NCI-H2081 treated with DMSO at 0.1 percent for 48 hours (cell line): ENCODE measurements at places on chromosomes 5 and 9.
A peak's percentile ranks its signal among the peaks of the same experiment; 100 is the strongest.

- no peak for DNase-seq
Observed at GRCh38 chr5:179322071-179323025, 22.9 kb downstream of the ADAMTS2 start.

GRCh38 chr5:151036556-151036955, 16.2 kb downstream of the GPX3 start:
- peak; percentile 22 for DNase-seq

- no peak for DNase-seq
Observed at GRCh38 chr5:118095115-118095514, 893.2 kb downstream of the DTWD2 start.

DNA sequence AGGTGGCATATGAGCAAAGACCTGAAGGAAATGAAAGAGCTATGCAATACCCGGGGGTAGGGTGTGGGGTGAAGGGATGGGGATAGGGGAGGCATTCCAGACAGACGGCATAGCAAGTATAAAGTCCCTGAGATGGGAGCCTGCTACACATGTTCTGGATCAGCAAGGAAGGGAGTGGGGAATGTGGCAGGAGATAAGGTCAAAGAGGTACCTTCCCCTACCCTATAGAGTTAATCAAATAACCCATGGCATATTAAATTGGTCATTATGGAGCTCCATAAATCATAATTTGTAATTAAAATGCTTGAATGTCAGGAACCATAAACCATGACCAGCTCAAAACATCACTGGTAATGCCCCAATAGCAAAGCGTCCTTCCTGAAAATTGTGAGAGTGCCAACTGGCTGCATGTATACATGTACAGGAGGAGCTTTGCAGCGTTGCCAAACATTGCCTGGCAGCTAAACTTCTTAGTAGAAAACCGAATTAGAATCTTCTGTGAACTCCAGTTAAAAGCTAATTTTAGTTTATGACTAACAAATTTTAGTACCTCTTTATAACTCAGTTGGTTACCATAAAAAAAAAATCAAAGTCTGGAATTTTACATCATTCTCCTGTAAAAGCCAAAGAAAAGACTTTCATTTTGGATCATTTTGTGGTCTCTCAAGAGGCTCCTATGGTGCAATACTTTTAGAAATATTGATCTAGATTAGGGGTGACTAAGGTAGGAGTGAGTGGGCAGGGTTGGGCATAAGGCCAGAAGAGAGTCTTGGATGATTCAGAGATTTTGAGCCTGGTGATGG, 4.7 kb downstream of the DNAI1 start:
- no peak for DNase-seq

DNA sequence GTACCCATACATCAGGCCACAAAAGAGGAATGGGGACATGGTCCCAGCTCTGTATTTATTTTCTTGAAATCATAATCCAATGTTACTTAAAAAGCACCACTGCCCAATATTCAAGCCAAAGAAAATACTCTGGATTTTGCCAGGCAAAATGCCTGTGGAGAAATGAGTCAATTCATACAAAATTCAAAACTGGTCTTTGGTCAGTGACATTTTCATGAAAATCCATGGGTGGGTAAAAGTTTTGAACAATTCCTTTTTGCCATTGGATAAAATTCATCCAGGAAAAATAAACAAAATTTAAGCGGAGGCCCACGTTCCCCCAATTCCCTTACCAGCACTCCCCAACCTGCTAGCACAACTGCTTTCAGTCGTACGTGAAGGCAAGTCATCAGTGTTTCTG, 186.2 kb downstream of the GLIS3 start:
- DNase-seq, result no peak

DNA sequence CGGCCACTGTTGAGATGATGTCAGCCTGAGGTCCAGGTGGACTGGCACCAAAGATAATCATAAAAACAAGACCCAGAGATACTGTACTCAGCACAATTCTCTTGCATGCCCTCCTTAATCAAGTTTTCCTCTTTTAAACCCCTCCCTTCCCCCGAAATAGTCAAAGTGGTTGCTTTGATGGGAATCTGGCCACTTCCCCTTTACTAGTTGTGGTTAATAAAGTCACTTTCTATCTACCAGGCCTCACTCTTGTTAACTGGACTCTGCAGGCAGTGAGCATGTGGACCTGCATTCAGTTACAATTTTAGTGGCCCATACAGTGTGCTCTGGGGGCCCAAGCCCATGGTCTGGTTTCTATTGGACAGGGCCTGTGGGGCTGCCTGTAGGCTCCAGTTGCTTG, 17.5 kb downstream of the FBP2 start:
- no peak for DNase-seq

DNA sequence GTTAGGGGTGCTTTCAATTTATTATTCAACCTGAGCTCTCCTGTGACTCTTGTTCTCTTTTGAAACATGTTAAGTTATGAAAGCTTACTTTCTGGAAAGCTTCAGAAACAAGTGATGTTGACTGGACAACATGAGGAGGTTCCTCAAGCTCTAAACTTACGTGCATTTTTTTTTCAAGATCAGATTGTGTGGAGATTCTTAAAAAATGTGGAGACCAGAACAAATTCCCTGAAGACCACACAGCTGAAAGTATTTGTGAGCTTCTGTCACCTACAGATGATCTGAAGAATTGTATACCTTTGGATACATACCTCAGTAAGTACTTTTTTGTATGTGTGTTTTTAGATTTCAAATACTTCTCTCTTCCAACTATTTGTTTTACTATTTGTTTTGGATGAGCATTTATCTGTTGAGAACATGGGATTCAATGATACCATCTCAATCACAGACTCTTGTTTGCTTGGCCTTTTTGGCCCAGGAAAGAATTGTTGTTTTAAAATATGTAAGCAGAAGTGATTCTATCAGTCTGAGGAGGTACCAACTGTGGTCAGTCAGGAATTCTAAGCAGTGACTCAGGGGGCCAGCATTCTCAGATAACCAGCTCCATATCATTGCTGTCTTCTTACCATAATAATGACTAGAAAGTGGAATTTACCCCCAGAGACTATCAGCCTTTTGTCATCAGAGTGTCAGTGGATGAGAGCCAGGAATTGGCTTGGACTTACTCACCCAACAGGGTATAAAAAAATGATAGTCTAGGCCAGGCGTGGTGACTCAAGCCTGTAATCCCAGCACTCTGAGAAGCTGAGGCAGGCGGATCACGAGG, 34.4 kb upstream of the GLIPR2 start:
- no peak for DNase-seq

GRCh38 chr5:590346-590745, 21.8 kb upstream of the CEP72 start:
- DNase-seq, result no peak

DNA sequence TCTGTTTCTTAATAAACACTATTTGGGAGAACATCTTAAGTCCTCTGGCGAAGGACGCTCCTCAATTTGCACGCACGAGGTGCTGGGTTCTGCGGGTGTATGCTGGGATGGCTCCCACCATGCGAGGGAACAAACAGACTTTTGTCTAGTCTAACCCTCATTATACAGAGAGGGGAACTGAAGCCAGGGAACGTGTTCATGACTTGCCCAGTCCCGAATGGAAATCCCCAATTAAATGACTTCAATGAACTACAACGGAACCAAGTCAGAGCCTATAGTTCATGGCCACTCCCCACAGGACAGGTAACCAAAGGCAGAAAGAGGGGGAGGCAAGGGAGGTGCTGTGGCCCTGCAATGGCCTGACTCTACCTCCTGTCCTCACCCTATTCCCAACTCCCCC, 9.3 kb downstream of the TLE1 start:
- DNase-seq, result no peak

DNA sequence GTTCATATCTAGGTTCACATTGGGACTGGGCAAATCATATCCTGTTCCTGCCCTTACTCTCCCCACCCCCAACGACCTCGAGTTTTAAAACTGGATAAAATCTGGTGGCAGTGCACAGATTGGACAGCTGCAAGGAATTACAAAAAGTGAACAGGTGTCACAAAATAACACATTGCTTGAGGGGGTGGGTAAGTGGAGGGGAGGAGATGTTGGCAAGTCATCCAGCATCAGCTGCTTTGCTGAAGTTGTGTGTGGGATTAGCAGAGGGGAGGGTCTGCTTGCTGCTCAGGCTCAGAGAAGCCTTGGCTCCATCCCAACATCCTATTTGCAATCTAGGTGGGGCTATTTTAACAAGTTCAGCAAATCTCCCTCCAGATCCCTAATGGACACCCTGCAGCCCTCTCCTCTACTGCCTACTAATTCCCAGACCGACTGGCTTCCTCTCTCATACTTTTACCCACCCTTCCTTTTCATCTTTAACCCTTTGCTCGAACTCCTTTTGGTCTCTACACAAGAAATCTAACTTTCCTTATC, 39.8 kb upstream of the SLC24A2 start:
- DNase-seq, result peak; percentile 15

DNA sequence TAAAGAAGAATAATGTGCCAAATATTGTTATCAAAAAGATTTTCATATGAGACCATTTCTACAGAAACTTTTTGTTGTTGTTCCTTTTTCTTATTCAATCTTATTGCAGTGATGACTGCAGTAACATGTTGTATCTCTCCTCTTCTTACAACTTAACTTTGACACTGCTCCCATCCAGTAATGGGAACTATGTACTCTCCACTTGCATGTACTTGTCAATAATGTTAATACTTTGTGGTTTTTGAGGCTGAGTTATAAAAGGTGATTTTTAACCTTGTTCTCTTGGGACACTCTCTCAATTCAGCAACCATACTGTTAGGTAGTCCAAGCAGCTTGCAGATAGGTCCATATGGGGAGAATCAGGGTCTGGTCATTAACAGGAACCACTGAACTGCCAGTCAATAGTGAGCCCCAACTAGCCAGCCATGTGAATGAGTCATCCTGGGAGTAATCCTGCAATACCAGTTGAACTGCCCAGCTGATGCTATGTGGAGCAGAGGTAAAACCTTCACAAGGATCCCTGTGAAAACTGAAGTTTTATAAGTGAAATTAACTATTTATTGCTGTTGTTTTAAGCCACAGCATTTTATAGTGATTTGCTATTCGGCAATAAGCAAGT, 199.6 kb upstream of the DAB2 start:
- DNase-seq, result no peak

DNA sequence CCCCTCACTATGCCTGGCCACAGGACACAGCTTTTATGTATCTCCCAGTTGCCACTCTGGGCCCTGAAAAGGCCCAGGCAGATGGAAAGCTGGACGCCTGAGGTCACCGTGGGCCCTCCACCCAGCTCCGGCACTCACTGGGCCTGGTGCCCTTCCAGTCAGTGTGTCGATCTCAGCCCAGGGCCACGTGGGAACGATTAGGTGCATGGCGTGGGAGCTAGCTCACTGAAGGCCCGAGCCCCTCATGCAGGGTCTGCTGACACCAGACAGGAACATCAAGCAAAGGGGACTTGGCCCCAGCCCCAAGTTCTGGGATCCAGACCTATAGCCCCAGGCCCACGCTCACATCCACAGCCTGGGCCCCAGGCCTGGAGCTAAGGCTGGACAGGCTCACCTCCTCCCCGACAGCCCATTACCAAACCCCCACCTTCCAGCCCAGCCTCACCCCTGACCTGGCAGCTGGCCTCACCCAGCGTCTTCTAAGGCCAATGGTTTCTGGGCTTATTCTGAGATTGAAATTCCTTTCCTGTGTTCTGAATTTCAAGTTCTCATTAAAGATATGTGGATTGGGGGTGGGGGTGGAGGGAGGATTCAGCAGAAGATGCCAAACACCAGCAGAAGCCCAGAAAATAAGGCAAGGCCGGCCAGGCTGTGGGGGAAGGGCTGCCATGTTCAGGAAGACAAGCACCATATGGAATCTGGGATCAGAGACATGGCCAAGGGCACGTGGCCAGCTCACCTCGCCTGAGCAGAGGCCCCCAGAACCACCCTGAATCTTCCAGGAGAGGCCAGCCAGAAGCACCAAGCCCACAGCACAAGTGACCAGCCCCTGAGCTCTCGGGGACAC, 74.5 kb downstream of the ADAMTS2 start:
- no peak for DNase-seq

DNA sequence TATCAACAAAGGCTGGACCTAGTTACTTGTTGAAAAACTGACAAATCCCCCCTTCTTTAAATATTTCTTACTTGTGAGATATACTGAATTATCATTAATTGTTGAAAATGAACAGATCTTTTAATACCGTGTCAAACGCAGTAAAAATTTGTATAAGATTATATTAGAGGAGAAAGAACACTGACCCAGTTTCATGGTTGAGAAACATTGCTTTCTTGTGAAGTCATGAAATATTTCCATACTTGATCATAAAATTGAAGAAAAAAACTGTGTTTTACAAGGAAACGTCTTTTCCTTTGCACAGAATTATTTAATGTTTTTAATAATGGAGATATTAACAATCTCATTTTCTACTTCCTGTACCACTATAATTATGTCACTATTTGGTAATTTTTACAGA, 45.8 kb downstream of the MOCS2 start:
- DNase-seq, result no peak

GRCh38 chr5:82526540-82526939, 248.4 kb upstream of the RPS23 start:
- no peak for DNase-seq

- no peak for DNase-seq
Observed at GRCh38 chr5:151686674-151687407, at the start of gene SPARC. TSS of gene SPARC (minus strand) at chr5:151686915. CDS start at chr5:151676188, 10,727 bp downstream.

- no peak for DNase-seq
Observed at GRCh38 chr9:96014078-96014477, 138.6 kb downstream of the ERCC6L2 start.
